NCI-H1105 (cell line): ENCODE measurements at places on chromosomes 2 and 18.

- DNase-seq: no peak
Measured at GRCh38 chr2:69171116-69171896, 158.3 kb downstream of the ANTXR1 start.

- DNase-seq: no peak
Measured at GRCh38 chr2:94970353-94970752, 55.2 kb upstream of the MAL start.

- no peak for DNase-seq
Measured at GRCh38 chr2:37570773-37571586, 100.5 kb downstream of the CDC42EP3 start.

- DNase-seq: no peak
Measured at GRCh38 chr2:192072778-192073177, 122.0 kb downstream of the TMEFF2 start.

- DNase-seq: no peak
Measured at GRCh38 chr2:86160156-86160952, 34.9 kb downstream of the IMMT start.

GRCh38 chr2:70790136-70790828 is at the start of gene FIGLA:
TSS of gene FIGLA (minus strand) at chr2:70790643. CDS start at chr2:70790638, 5 bp downstream.
- DNase-seq: no peak

- no peak for DNase-seq
Measured at GRCh38 chr2:210798180-210798579, 241.8 kb downstream of the CPS1 start.

GRCh38 chr2:137168552-137168951 is 403.2 kb downstream of the THSD7B start:
- DNase-seq: no peak

DNA sequence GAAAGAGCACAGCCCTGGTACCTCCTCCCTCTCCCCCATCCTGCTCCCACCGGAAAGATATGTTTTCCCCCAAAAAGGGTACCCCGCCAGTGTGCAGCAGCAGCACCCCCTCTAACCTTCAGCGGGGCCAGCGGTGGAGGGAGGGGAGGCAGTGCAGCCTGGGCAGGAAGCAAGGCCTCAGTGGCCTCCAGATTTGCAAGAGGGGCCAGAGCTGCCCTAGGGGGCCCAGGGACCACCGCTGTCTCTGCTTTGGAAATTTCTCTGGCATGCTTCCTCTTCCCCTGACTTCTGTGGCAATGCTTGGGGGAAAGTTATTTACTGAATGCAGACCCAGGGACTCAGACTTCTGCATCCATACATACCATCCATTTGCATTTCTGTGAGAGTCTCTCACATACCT is 111.5 kb downstream of the KLHL29 start:
- DNase-seq: no peak

DNA sequence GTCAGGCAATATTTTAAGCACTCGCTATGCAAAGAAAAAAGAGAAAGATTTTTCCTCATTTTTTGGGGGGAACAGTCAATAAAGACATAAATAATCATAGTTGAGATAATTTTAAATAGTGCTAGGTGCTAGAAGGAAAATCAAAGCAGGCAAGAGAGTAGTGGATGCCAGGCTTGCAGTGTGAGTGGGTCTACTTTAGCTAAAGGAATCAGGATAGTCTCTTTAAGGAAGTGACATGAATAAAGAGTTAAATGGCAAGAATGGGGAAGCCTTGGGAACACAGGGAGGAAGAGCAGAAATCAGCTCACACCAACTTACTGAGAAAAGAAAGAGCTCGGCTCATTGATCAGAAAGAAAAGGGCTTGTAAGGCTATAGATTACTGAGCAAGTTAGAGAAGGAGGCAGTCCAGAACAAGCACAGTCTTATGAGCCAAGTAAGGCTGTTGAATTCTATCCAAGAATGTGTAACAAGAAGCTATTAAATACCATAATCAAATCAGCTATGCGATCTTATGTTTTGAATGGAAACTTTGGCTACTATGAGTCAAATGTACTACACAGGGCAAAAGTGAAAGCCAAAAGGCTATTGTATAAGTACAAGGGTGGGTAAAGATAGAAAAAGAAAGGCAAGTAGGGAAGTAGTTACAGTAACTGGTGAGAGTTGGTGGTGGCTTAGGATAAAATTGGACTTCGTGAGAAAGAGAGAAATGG is 833.8 kb upstream of the PIK3C3 start:
- DNase-seq: no peak

- DNase-seq: no peak
Measured at GRCh38 chr2:238700506-238701340, 147.2 kb upstream of the TWIST2 start.

- no peak for DNase-seq
Measured at GRCh38 chr2:172249334-172249733, 146.6 kb upstream of the DLX2 start.

- peak; percentile 9 for DNase-seq
Measured at GRCh38 chr18:33916200-33916599, 308.5 kb downstream of the NOL4 start.
